ENCODE measurements at places on chromosomes 4 and X. TPM values are rescaled to one million over a fixed set of nuclear protein-coding genes. Genes with fewer than 3 reads are reported as not detected.

DNA sequence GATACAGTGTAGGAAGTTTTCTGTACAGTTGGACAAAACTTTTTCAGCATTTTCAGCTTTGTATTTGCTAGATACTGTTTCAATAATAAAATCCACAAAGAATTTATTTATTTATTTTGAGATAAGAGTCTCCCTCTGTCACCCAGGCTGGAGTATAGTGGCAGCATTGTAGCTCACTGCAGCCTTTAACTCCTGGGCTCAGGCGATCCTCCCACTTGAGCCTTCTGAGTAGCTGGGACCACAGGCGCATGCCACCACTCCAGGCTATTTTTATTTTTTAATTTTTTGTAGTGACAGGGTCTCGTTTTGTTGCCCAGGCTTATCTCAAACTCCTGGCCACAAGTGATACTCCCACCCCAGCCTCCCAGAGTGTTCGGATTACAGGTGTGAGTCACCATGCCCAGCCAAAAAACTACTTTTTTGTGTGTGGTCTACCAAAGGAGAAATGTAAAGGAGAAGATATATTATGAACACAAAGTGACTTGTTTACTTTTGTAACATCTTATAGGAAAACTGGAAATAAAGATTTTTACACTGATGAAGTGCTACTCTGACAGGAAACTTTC is 13.0 kb upstream of the SOWAHD start:
- no peak for DNase-seq

- no peak for DNase-seq
These were observed 16.2 kb downstream of the HPF1 start for GRCh38 chr4:169741569-169741968.

GRCh38 chrX:17627026-17627425 is 110.3 kb upstream of the SCML1 start:
- peak; percentile 71 for DNase-seq

GRCh38 chr4:167966143-167966542 is 126.2 kb upstream of the ANXA10 start:
- DNase-seq, result peak; percentile 6

DNA sequence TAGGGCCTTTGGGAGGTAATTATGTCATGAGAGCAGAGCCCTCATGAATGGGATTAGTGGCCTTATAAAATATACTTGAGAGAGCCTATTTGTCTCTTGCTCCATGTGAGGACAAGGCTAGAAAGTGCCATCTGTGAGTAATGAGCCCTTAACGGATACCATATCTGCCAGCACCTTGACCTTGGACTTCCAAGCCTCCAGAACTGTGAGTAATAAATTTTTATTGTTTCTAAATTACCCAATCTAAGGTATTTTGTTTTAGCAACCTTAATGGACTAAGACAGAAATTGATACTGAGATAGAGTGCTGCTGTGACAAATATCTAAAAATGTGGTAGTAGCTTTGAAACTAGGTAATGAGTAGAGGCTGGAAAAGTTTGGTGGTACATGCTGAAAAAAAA is 285.0 kb upstream of the DIPK2B start:
- peak; percentile 31 for DNase-seq

DNA sequence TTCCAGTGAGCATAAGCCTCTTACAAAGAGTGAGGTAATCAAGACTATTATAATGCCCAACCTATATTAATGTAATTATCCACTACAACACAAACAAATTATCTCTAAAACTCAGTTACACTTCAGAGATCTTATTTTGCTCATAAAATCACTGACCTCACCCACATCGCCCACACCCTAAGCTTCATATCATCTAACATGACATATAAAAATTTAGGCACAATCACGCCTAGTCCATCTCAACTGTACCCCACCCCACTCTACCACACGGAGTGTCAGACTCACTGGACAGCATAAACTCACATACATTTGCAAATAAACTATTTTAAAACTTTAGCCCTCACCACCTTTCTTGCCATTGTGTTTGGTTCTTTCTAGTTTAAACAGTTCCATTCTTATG is 252.4 kb downstream of the PCDH7 start:
- DNase-seq, result no peak

- DNase-seq, result no peak
These were observed 457.8 kb downstream of the TRAM1L1 start for GRCh38 chr4:116627545-116627944.

- peak; percentile 74 for DNase-seq
These were observed 88.3 kb downstream of the AMELX start for GRCh38 chrX:11381464-11381863.

GRCh38 chr4:181173046-181173445 is 1070.2 kb upstream of the TENM3 start:
- DNase-seq, result no peak

- DNase-seq, result peak; percentile 9
These were observed 5.3 kb upstream of the PDLIM3 start for GRCh38 chr4:185540487-185541120.

- DNase-seq, result no peak
These were observed 111.9 kb upstream of the PPARGC1A start for GRCh38 chr4:24001486-24002329.

- DNase-seq, result no peak
These were observed 19.6 kb upstream of the NSUN7 start for GRCh38 chr4:40730091-40730679.

- DNase-seq, result no peak
These were observed 38.3 kb upstream of the CWH43 start for GRCh38 chr4:48947731-48948130.

DNA sequence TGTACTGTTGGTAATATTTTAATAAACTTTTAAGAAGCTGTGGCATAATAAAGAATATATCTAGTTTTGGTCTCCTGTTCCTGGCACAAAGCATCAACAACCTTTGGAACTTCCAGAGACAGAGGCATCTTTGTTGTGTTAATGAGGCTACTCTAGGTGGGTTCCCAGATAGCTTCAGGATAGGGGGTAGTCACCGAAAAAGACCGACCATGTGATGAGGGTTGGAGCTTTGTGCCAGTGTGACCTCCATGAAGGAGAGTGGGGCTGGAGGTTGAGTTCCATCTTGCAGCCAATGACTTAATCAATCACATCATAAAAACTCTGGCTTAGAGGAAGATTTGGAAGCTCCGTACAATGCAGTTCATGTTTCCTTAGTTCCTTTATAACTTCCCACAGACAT is 9.9 kb downstream of the PPAT start:
- no peak for DNase-seq

DNA sequence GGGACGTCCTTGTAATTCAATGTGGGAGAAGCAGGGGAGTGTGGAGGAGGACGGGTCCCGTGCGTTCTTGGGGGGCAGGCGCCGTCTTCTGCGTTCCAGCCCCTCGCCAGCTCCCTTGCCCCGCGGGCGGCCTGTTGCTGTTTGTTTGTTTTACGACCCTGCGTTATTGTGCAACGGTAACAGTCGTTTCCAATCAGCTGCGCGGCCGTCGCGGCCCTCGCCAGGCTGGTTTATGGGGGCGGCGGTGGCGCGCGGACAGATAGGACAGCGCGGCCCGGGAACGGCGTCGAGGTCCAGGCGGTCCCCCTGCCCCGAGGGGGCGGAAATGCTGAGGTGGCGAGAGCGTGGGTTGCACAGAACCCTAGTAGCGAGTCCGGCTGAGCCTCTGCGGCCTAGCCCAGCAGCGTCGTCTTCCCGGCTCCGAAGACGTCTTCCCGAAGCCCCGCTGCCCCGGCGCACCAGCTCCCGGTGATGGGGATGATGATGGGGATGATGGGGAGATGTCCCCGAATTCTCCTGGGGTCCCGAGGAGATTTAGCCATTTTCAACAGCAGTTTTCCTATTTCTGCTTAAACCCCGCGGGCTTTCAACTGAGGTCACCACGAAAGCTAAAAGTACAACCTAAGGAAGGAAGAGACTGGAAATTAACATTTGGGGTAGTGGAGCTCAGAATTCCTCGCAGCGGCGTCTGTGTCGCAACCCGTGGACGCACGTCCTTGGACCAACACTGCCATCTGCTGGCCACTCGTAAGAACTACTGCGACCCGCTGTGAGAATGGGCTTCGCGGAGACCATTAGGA is 4.8 kb downstream of the PDGFRA start:
- DNase-seq, result peak; percentile 81

GRCh38 chr4:40594261-40595178 is 35.1 kb downstream of the RBM47 start:
- no peak for DNase-seq

DNA sequence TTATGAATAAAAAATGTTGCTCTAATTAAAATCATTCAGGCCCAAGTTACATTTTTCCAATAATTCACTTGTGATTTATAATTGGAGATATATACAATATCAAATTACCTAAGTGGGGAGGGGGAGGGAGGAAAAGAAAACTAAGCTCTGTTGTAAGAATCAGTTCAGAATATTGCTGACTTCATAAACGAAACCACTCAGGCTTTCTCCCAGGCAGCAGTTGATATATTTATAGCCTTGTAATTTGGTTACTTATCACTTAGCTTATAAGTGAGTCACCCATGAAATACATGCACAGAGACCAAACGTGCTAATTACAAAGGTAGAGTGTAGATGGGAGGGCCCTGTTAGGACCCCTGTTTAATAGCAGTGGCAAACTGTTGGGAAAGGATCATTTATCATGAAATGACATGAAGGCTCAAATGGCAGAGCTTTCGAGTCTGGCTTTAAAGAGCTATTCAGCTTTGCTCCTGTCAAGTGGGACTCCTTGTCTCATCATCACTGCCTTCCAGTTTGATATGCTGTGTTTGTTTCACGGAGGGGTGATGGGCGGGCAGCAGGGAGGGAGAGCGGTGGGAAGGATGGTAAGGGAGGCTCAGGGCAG is 105.6 kb upstream of the PGRMC2 start:
- DNase-seq, result peak; percentile 5

Gene PDGFC
- 1.9 TPM for polyA plus RNA-seq

Gene XK
- 0.03 TPM for polyA plus RNA-seq

Gene NEXMIF
- polyA plus RNA-seq, result not detected

Gene TMPRSS11A
- polyA plus RNA-seq, result not detected

Gene SLITRK4
- not detected for polyA plus RNA-seq

Gene UGT2A1
- 0.11 TPM for polyA plus RNA-seq

Gene TIGD4
- polyA plus RNA-seq, result 0.03 TPM

Gene MAGEA8
- not detected for polyA plus RNA-seq

Gene ERVMER34-1
- polyA plus RNA-seq, result 0.03 TPM

Gene ING2
- 2.7 TPM for polyA plus RNA-seq
